ENCODE measurements at places on chromosomes 2 and 18.

- H3K27me3 ChIP-seq: no peaks in the 10 kb centered on the region
- no peak overlapping the region for H3K27ac ChIP-seq
- H3K4me3 ChIP-seq: no peak overlapping the region
- no peaks in the 10 kb centered on the region for H3K36me3 ChIP-seq
- no peak for DNase-seq
- H3K4me1 ChIP-seq: no peaks in the 10 kb centered on the region
These were observed 51.7 kb downstream of the ARHGAP28 start for GRCh38 chr18:6781142-6781714.

DNA sequence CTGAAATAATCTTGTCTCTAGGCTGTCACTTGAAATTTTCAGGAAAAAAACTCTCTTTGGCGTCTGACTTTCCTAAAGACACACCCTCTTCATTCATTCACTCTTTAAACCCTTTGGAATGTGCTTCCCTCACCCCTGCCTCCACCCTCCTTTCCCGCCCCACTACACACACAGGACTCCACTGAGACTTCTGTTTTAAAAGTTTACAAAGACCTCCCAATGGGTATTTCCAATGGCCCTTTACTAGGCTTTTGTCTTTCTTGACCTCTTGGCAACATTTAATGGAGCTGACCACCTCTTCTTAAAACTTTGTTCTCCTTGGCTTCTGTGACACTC is 96.1 kb downstream of the RBMS1 start:
- H3K27ac ChIP-seq: no peak overlapping the region
- no peak overlapping the region for H3K4me3 ChIP-seq
- H3K4me1 ChIP-seq: peaks cover 49% of the 10 kb centered on the region
- H3K36me3 ChIP-seq: no peaks in the 10 kb centered on the region
- no peak for DNase-seq

- no peak overlapping the region for H3K27ac ChIP-seq
- H3K4me1 ChIP-seq: no peaks in the 10 kb centered on the region
- H3K4me3 ChIP-seq: no peak overlapping the region
- H3K36me3 ChIP-seq: no peaks in the 10 kb centered on the region
- DNase-seq: no peak
- H3K27me3 ChIP-seq: no peaks in the 10 kb centered on the region
These were observed 11.9 kb downstream of the TEX51 start for GRCh38 chr2:126910637-126911036.

DNA sequence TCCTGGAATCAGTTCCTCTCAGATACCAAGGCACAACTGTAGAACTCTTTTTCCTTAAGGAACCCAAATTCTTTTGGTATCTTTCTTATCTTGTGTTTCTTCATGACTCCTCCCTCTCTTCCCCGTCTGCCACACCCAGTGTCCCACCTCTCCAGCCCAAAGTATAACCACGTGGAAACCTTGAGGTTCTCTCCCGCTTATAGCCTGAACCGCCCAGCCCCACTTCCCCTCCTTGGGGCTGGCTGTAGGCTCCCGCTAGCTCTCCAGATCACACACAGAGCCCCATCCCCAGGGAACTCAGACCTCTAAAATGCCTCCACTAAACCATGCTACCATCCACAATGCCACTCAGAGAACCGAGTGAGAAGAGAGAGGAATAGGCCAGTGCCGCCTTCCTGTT is 87.5 kb downstream of the MAPRE2 start:
- H3K36me3 ChIP-seq: peaks cover 77% of the 10 kb centered on the region
- H3K27me3 ChIP-seq: no peaks in the 10 kb centered on the region
- H3K4me1 ChIP-seq: no peaks in the 10 kb centered on the region
- H3K27ac ChIP-seq: no peak overlapping the region
- no peak overlapping the region for H3K4me3 ChIP-seq

DNA sequence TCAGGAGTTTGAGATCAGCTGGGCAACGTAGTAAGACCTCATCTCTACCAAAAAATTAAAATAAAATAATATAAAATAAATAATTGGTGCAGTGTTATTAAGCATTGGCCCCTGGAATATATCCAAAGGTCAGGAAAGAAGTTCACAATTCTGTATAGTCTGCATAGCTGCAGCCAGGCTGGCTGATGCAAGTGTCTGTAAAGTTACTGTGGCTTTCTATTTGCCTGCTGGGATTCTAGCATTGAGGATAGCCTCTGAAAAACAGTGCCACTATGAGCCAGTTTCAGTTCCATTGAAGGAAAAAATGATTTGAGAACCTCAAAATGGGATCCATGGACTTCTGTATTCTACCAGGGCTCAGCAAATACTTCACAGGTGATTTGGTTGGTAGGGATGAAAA is 208.6 kb downstream of the PARD3B start:
- no peaks in the 10 kb centered on the region for H3K27me3 ChIP-seq
- H3K4me1 ChIP-seq: no peaks in the 10 kb centered on the region
- no peak overlapping the region for H3K27ac ChIP-seq
- no peak for DNase-seq

GRCh38 chr2:190188289-190188688 is 125.8 kb upstream of the MSTN start:
- no peak for DNase-seq
- H3K4me3 ChIP-seq: no peak overlapping the region
- no peaks in the 10 kb centered on the region for H3K4me1 ChIP-seq
- no peak overlapping the region for H3K27ac ChIP-seq
- no peaks in the 10 kb centered on the region for H3K27me3 ChIP-seq

GRCh38 chr2:191800874-191801273 is 46.0 kb downstream of the CAVIN2 start:
- H3K27me3 ChIP-seq: no peaks in the 10 kb centered on the region
- no peaks in the 10 kb centered on the region for H3K4me1 ChIP-seq
- H3K27ac ChIP-seq: no peak overlapping the region
- H3K4me3 ChIP-seq: no peak overlapping the region

Measured in CD4-positive, alpha-beta T cell (primary cell).